SJCRH30 (cell line): ENCODE measurements at places on chromosomes 2 and 18. TPM values are rescaled to one million over a fixed set of nuclear protein-coding genes. Genes with fewer than 3 reads are reported as not detected.

The FAP gene
- total RNA-seq, result 1.1 and 3.6 TPM in 2 replicates

The KATNAL2 gene
- total RNA-seq, result 4.2 and 5.1 TPM in 2 replicates

The EDAR gene
- 0.08 TPM in 1 of 2 replicates, not detected in the other for total RNA-seq

The ALKAL2 gene
- 0.43 and 0.65 TPM in 2 replicates for total RNA-seq

The SMIM21 gene
- total RNA-seq, result not detected in 2 replicates

The RSAD2 gene
- not detected in 2 replicates for total RNA-seq

The RTP5 gene
- not detected in 2 replicates for total RNA-seq

The DSC3 gene
- not detected in 2 replicates for total RNA-seq

The MC5R gene
- total RNA-seq, result not detected in 2 replicates

- peak overlapping the region; percentile 26; the same call in 1 of the 2 replicates for H3K27ac ChIP-seq
- peaks cover 34% of the 10 kb centered on the region for H3K36me3 ChIP-seq
- no peaks in the 10 kb centered on the region for H3K27me3 ChIP-seq
- peak; percentile 71 for DNase-seq
- no peak overlapping the region for H3K4me3 ChIP-seq
Measured at GRCh38 chr2:15636972-15637785, 45.5 kb downstream of the DDX1 start.

GRCh38 chr2:143428700-143429099 is 299.5 kb downstream of the ARHGAP15 start:
- no peak for DNase-seq
- H3K4me3 ChIP-seq, result no peak overlapping the region
- peaks cover 20% of the 10 kb centered on the region for H3K4me1 ChIP-seq
- no peaks in the 10 kb centered on the region for H3K27me3 ChIP-seq
- H3K36me3 ChIP-seq, result no peaks in the 10 kb centered on the region
- no peak overlapping the region for H3K27ac ChIP-seq

DNA sequence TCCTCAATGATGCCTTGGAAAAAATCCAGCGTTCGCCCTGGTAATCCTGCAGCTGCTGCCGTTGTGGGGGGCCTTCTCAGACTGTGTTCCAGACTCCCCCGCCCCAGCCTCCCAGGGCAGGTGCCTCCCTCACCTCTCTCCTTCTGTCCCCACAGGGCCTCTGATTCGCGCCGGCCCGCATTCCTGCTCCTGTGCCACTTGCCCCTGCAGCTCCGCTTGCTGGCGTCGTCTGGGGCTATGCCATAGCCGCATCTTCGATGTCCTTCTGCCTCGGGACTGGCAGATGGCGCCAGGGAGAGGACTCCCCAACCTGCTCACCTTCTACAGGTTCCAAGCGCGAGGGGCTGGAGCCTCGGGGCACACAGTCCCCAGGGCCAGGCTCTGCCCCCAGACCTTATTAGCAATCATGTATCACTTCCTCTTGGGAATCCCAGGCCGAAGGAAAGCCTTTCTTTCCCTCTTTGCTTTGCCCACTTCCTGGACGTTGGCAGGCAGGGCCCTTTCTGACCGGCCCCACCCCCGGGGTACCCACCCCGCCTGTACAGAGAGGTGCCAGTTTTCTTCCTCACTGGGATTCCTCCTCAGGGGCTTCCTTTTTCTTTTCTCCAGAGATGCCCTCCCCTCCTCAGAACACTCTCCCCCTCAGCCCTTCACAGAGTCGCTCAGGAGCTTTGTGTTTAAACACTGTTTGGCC is 4.4 kb downstream of the SPATA3 start:
- peaks cover 5% of the 10 kb centered on the region; the same call in 1 of the 2 replicates for H3K27me3 ChIP-seq
- DNase-seq, result peak; percentile 79
- H3K4me3 ChIP-seq, result peak overlapping the region; percentile 13
- H3K27ac ChIP-seq, result no peak overlapping the region
- peaks cover 14% of the 10 kb centered on the region; the same call in 1 of the 2 replicates for H3K4me1 ChIP-seq

- no peak overlapping the region for H3K27ac ChIP-seq
- H3K4me3 ChIP-seq, result no peak overlapping the region
- no peak for DNase-seq
- H3K4me1 ChIP-seq, result no peaks in the 10 kb centered on the region
- H3K27me3 ChIP-seq, result no peaks in the 10 kb centered on the region
- no peaks in the 10 kb centered on the region for H3K36me3 ChIP-seq
Measured at GRCh38 chr18:69648486-69648885, 247.8 kb downstream of the DOK6 start.

GRCh38 chr2:217329023-217329431 is 469.2 kb upstream of the TNP1 start:
- no peaks in the 10 kb centered on the region for H3K27me3 ChIP-seq
- H3K4me3 ChIP-seq, result no peak overlapping the region
- DNase-seq, result no peak

- H3K4me1 ChIP-seq, result peaks cover 15% of the 10 kb centered on the region
- no peaks in the 10 kb centered on the region for H3K36me3 ChIP-seq
- DNase-seq, result peak; percentile 17
- H3K4me3 ChIP-seq, result peak overlapping the region; percentile 99
Measured at GRCh38 chr2:230714136-230714480, 1.5 kb downstream of the CAB39 start.

DNA sequence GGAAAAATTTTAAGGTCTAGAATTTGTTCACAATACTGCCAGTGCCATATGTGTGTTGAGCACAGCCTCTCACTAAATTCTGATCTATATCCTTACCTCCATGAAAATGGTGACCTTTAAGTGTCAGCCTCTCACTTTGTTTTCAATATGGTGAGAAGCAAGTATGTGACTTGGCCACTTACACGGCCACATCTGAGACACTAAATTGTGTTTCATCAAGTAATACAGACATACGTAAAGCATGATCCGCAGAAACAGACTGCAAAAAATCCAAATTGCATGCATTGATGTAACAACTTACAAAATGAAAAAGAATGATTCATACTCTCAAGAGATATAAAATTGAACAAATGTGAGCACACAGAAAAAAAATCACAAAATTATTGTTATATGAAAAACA is 55.2 kb upstream of the UGP2 start:
- H3K4me1 ChIP-seq, result 0 out of 2 replicates have a peak, but pooled peaks cover 2% of the 10 kb centered on the region
- H3K27me3 ChIP-seq, result no peaks in the 10 kb centered on the region
- DNase-seq, result no peak
- no peak overlapping the region for H3K4me3 ChIP-seq
- no peak overlapping the region for H3K27ac ChIP-seq

- H3K4me1 ChIP-seq, result no peaks in the 10 kb centered on the region
- no peak for DNase-seq
- H3K27ac ChIP-seq, result no peak overlapping the region
- H3K4me3 ChIP-seq, result no peak overlapping the region
- H3K27me3 ChIP-seq, result peaks cover 12% of the 10 kb centered on the region; the same call in 1 of the 2 replicates
Measured at GRCh38 chr2:19028587-19029375, 329.6 kb downstream of the OSR1 start.

DNA sequence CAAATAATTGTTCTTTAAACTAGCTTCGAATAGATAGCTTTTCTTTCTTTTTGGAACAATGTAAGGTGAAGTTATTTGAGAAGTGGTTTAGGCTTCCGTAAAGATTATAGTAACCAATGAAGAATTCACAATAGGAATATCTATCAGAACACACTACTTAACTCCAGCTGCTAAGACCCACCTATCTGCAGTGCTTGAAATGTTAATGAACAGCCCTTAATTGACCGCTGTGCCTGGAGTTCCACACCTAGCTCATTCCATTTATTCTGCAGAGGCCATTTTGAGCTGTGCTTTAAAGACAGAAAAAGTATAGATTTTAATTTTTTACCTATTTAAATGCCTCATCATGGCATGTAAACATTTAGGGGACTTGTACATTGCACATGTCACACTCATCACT is 83.3 kb upstream of the APCDD1 start:
- H3K36me3 ChIP-seq, result no peaks in the 10 kb centered on the region
- H3K4me3 ChIP-seq, result no peak overlapping the region
- H3K27ac ChIP-seq, result no peak overlapping the region
- no peaks in the 10 kb centered on the region for H3K27me3 ChIP-seq
- no peak for DNase-seq

- no peaks in the 10 kb centered on the region for H3K36me3 ChIP-seq
- peak; percentile 4 for DNase-seq
- H3K4me1 ChIP-seq, result no peaks in the 10 kb centered on the region
- no peak overlapping the region for H3K27ac ChIP-seq
- H3K4me3 ChIP-seq, result peak overlapping the region; percentile 99
Measured at GRCh38 chr18:36127836-36128529, 1.2 kb downstream of the SLC39A6 start.

GRCh38 chr2:195984923-195985726 is 83.5 kb downstream of the DNAH7 start:
- no peaks in the 10 kb centered on the region for H3K27me3 ChIP-seq
- H3K36me3 ChIP-seq, result no peaks in the 10 kb centered on the region
- H3K4me3 ChIP-seq, result no peak overlapping the region
- no peak for DNase-seq
- H3K4me1 ChIP-seq, result no peaks in the 10 kb centered on the region

- no peak overlapping the region for H3K4me3 ChIP-seq
- no peaks in the 10 kb centered on the region for H3K36me3 ChIP-seq
- DNase-seq, result no peak
- no peaks in the 10 kb centered on the region for H3K4me1 ChIP-seq
- no peak overlapping the region for H3K27ac ChIP-seq
- no peaks in the 10 kb centered on the region for H3K27me3 ChIP-seq
Measured at GRCh38 chr2:217054791-217055190, 194.9 kb upstream of the TNP1 start.

DNA sequence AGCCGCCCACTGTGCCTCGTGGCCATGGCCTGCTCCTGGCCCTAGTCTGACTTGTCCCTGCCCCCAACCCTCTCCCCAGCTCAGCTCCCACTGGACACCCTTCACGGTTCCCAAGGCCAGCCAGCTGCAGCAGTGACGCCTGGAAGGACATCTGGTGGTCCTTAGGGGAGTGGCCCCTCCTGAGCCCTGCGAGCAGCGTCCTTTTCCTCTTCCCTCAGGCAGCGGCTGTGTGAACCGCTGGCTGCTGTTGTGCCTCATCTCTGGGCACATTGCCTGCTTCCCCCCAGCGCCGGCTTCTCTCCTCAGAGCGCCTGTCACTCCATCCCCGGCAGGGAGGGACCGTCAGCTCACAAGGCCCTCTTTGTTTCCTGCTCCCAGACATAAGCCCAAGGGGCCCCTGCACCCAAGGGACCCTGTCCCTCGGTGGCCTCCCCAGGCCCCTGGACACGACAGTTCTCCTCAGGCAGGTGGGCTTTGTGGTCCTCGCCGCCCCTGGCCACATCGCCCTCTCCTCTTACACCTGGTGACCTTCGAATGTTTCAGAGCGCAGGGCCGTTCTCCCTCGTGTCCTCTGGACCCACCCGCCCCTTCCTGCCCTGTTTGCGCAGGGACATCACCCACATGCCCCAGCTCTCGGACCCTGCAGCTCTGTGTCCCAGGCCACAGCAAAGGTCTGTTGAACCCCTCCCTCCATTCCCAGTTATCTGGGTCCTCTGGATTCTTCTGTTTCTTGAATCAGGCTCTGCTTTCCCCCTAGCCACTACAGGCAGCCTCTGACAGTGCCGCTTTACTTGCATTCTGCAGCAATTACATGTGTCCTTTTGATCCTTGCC is 35.8 kb downstream of the ANO7 start:
- DNase-seq, result peak; percentile 64
- H3K4me1 ChIP-seq, result peaks cover 4% of the 10 kb centered on the region; the same call in 1 of the 2 replicates
- no peak overlapping the region for H3K4me3 ChIP-seq
- H3K36me3 ChIP-seq, result peaks cover 28% of the 10 kb centered on the region
- no peaks in the 10 kb centered on the region for H3K27me3 ChIP-seq

DNA sequence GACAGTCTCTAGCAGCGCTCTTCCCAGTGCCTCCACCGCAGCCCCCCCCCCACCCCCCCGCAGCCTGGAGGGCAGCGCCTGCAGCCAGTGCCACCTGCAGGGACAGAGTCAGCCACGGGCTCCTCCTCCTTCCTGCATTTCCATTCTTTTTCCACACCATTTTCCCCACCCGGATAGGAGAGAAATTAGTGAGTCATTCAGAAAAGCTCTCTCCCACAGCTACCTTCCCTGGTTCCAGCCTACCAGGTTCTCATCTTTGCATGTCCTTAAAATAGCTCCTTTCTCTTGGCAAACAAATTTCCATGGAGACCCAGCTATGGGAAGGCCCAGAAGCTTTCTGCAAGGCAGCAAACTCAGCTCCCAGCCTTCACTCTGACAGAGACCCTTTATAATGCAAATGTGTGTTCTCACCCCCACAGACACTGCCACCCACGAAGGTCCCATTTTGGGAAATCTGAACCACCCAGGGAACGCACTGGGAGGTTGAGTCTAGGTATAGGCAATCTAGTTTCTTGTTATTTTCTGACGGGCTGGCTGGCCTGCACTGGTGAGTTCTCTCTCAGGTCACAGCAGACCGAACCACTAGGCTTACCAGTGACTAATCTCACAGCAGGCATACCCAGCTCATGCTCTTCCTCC is 41.8 kb upstream of the ATG16L1 start:
- H3K27me3 ChIP-seq, result no peaks in the 10 kb centered on the region
- peak; percentile 54 for DNase-seq
- no peaks in the 10 kb centered on the region for H3K36me3 ChIP-seq
- H3K4me3 ChIP-seq, result no peak overlapping the region
- H3K27ac ChIP-seq, result no peak overlapping the region

DNA sequence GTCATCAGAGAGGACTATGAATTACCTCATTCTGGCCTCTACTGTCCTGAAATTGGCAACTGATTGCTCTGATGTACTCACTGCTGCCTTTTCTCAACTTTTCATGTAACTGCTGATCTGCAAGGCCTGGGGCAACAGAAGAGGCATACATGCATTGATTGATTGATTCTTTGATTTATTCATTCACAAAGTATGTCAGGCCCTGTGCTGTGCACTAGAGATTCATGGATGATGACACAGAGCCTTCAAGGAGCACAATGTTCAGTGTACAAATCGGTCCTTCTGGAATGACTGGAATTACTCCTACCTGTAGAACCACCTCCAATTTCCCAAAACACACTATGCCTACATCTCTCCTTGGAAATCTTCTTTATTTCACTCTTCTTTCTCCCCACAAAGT is 111.3 kb downstream of the LRATD1 start:
- DNase-seq, result no peak
- H3K27me3 ChIP-seq, result no peaks in the 10 kb centered on the region
- no peaks in the 10 kb centered on the region for H3K36me3 ChIP-seq
- no peak overlapping the region for H3K27ac ChIP-seq

DNA sequence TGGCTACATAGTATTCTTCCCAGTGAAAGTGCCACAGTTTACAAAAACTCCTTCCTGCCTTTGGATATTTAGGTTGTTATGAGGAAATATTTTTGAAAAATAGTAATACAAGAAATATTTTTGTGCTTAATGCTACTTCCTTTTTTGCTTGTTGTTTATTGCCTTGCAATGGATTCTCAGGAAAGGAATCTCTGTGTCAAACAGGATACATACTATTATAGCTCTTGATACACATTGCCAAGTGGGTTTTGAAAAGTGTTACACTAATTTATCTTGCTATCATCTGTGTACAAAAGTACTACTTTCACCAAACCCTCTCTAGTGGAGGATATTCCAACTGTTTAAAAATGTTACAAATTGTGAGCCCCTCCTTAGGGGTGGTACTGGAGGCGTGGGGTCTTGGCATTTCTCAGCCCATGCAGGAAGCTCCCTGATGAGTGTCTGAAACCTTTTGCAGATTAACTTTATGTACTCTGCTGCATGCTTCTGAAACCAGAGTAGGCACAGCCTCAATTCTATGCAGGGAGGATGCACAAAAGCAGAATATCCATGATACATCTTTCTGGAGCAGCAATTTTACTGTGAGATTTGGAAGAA is 54.5 kb downstream of the EVA1A start:
- H3K4me3 ChIP-seq, result no peak overlapping the region
- H3K4me1 ChIP-seq, result peaks cover 4% of the 10 kb centered on the region; the same call in 1 of the 2 replicates
- no peak for DNase-seq
- no peak overlapping the region for H3K27ac ChIP-seq

- no peak overlapping the region for H3K27ac ChIP-seq
- H3K4me1 ChIP-seq, result no peaks in the 10 kb centered on the region
- H3K4me3 ChIP-seq, result no peak overlapping the region
- H3K27me3 ChIP-seq, result no peaks in the 10 kb centered on the region
- no peak for DNase-seq
Measured at GRCh38 chr18:75868031-75868430, 440.5 kb upstream of the SMIM21 start.
